ENCODE measurements at places on chromosomes 7 and 10. TPM values are rescaled to one million over a fixed set of nuclear protein-coding genes. Genes with fewer than 3 reads are reported as not detected.
A peak's percentile ranks its signal among the peaks of the same experiment; 100 is the strongest.

ABCB4 gene
- total RNA-seq, result not detected

DNA sequence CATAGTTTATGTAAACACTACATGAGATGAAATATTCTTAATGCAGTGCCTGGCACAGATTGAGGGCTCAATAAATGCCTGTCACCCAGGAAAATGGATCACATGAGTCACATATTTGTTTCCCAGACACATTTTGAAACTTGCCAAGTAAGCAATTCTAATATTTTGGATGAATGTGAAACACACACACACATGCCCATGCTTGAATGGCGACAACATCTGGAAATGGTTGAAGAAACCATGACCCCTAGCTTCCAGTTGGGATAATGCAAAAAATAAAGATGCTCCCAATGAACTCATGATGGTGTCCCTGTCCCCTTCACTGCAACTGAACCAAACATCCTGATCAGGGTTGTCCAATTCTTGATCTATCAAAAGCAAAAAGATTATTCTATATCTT is 797.3 kb downstream of the XPNPEP1 start:
- no peak for DNase-seq

DNA sequence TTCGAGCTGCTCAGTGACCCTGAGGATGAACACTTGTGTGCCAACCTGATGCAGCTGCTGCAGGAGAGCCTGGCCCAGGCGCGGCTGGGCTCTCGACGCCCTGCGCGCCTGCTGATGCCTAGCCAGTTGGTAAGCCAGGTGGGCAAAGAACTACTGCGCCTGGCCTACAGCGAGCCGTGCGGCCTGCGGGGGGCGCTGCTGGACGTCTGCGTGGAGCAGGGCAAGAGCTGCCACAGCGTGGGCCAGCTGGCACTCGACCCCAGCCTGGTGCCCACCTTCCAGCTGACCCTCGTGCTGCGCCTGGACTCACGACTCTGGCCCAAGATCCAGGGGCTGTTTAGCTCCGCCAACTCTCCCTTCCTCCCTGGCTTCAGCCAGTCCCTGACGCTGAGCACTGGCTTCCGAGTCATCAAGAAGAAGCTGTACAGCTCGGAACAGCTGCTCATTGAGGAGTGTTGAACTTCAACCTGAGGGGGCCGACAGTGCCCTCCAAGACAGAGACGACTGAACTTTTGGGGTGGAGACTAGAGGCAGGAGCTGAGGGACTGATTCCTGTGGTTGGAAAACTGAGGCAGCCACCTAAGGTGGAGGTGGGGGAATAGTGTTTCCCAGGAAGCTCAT is 1.1 kb downstream of the DDIT4 start:
- peak; percentile 78 for DNase-seq

DNA sequence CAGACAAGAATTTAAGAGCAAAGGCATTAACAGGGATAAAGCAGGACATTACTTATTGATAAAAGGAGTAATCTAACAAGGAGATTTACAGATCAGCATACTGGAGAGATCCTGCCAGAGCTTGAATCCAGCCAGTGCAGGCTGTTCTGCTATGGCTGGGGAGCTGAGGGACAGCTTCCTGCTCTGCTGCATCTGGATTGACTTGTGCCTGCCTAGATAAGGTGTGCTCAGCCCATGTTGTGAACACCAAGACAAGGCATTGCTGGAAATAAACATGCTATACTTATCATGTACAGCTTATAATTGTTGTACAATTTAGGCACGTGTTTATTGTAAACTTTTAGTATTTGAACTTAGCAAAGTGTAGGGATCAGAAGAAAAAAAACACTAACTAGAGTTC is 71.7 kb downstream of the HIF1AN start:
- no peak for DNase-seq

DNA sequence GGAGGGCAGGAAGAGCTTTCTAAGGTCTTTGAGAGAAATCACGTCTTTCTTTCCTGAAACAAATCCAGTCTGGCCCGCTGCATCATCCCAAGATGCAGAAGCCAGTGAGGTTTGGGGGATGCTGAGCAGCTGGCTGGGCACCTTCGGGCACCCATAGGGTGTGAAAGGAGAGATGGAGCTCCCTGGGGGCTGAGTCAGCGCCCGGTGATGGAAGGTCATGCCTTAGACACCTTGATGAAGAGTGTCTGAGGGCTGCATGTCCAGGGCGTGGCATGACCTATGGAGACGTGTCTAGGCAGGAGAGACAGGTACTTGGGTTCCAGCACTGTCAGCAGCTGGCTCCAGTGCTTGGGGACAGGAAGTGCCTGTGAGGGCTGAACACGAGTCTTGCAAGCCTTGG is 88.3 kb downstream of the GOLGA7B start:
- no peak for DNase-seq

- no peak for DNase-seq
Measured at GRCh38 chr7:18212758-18213157, 185.1 kb upstream of the PRPS1L1 start.

DNA sequence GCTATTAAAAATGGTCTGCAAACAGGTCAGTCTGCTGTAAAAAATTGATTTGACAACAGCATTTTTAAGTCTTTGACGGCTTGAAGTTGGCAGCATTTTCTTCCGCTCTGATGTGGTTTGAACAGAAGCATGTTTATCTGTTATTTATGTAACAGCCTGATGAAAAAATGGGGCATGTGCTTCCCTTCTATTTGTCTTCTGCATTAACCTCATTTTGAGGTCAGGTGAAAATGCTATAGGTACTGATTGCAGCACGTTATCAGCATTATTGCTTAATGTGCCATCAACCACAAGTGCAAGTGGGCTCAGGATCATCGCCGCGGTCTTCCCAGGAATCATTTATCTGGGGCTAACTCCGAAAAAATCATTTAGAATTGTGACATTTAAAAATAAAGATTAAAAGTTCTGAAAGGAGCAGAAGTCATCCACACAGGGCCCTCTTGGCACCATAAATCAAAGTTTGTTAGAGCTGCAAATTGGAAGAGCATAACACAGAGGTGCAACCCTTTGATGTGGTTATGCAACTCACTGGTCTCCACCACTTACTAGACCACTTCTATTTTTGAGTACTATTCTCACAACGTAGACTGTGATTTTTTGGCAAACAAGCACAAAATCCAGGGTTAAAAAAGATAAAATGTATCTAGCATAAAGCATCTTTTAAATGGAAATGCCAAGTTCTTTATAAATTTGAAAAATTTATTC is 307.7 kb downstream of the MDFIC start:
- DNase-seq, result no peak

MMRN2 gene
- not detected for total RNA-seq

DRGX gene
- total RNA-seq, result not detected

GRCh38 chr10:100934084-100934659 is 21.4 kb downstream of the SLF2 start:
- peak; percentile 21 for DNase-seq

OR13A1 gene
- 0.10 TPM for total RNA-seq

SPDYE5 gene
- total RNA-seq, result not detected

PDK4 gene
- total RNA-seq, result not detected

DNA sequence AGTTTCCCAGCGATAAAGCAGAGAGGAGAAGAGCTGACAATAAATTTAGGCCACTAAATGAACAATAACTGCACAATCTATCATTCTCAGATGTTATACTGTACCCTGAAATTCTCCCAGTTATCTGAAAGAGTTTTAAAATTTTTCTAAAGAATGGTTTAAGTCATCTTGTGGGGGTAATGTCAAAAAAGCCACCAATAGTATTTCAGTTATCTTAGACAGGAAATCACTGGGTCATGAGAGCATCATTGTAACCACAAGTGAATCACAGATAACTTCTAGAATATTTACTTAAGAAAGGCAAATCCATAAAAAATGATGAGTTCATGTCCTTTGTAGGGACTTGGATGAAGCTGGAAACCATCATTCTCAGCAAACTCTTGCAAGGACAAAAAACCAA is 147.1 kb downstream of the DNAJB9 start:
- no peak for DNase-seq

PILRA gene
- 2.7 TPM for total RNA-seq

XRCC2 gene
- total RNA-seq, result 13.5 TPM

- DNase-seq, result no peak
Measured at GRCh38 chr10:97131666-97132065, 54.1 kb downstream of the SLIT1 start.

GRCh38 chr10:97779975-97780374 is 8.2 kb upstream of the SFRP5 start:
- no peak for DNase-seq

INA gene
- total RNA-seq, result not detected

TEX47 gene
- not detected for total RNA-seq

DNA sequence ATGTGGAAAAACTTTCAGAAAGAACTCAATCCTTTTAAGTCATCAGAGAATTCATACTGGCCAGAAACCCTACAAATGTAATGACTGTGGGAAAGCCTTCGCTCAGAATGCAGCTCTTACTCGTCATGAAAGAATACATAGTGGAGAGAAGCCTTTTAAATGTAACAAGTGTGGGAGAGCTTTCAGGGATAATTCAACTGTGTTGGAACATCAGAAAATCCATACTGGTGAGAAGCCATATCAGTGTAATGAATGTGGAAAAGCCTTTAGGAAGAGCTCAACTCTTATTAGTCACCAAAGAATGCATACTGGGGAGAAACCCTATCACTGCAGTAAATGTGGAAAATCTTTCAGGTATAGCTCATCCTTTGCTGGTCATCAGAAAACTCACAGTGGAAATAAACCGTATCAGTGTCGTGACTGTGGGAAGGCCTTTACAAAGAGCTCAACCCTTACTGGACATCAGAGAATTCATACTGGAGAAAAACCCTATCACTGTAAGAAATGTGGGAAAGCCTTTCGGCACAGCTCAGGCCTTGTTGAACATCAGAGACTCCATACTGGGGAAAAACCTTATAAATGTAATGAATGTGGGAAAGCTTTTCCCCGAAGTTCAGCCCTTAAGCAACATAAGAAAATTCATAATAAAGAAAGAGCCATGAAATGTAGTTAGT is 10.6 kb downstream of the ZNF485 start:
- DNase-seq, result no peak

GRCh38 chr7:91683823-91684222 is 196.7 kb downstream of the MTERF1 start:
- no peak for DNase-seq

DNA sequence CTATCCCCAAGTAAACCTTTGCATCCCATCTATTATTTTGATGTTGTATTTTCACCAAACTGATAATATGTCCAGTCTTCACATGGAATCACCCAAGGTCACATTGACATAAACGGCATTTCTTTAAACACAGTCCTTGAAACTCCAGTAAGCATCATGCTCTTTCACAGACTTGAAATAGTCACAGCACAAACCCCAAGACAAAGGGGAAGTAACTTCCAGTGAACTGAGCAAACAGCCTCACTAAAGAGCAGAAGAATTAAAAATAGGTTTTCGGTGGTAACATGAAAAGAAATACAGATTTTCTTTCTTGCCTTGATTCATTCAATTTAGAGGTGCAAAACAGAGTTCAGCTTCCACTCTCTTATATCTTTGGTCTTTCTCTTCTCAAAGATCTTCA is 253.7 kb downstream of the SFMBT2 start:
- DNase-seq, result no peak

DNA sequence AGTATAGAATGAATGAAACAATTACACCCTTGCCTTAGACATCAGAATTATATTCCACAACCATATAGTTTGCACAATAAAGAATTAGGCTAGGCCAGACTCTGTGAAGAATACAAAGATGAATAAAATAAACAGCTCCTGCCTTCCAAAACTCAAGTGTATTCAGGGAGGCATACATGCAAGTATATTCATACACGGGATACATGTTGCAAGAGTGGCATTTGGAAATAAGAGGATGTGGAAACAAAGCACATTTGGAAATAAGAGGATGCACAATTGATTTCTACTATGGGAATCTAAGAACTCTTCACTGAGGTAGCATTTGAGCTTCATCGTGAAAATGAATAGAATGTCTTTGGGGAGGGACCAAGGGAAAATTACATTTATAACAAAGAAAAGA is 27.0 kb upstream of the TMEM26 start:
- no peak for DNase-seq

DNA sequence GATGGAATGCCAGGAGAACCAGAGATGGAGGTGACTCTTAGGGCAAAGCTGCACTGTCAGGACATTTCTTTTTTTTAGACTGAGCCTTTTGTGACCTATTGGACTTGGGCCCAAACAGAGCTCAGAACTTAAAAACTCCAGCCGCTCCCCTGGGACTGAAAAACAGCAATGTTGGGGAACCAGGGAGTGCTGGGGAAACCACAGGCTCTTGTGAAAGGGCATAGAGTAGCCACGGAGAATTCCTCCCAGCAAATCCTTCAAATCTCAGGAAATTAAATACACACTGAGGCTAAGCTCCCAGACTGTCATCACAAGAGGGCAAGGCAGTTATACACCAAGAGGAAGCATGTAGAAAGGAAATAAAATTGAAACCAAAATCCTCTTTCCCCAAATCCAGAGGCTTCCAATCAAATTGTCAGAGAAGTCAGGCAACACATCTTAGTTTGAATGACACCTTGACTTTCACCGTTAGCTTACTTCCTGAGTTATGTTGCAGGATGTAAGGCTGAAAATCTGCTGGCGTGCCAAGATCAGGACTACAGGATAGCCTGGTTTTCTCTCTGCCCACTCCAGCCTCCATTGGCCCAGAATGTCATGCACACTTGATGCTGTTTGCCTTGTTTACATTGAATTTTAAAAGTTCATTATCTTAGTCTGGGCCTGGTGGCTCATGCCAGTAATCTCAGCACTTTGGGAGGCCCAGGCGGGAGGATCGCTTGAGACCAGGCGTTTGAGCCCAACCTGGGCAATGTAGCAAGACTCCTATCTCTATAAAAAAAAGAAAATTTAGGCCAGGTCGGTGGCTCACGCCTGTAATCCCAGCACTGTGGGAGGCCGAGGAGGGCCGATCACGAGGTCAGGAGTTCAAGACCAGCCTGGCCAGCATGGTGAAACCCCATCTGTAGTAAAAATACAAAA is 2.6 kb upstream of the RFC2 start:
- no peak for DNase-seq

GRCh38 chr10:31959461-31960173 is 31.0 kb upstream of the ARHGAP12 start:
- DNase-seq, result no peak

DNA sequence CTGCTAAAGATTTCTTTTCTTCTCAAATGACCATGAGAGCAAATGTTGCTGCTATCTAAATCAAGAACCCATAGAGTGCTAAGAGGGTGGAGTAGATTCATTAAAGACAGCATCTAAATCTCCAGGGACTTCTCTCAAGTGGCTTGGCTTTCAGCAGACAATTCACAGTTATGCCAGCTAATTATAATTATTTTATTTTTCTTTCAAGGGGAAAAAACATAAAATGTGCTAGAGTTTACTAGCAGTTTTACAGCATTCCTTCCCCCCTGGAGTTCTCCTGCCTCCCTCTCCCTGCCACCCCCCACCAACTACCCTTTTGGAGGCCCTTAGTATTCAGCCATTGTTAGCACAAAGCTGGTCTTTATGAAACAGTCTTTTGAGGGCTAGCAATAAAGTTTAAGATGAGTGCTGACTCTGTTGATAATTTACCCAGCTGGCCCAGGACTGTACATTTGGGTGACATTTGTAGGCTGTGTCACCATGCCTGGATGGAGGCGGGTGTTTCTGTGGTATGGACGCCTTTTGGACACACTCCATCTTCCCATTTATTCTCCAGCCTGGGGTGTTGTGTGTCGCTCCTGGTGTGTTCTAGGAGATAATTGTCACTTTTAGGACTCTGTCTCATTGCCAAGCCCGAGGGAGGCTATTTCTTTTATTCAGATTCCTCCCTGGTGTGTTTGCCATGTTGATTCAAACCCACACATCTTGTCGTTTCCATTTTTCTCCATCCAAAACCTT is 160.2 kb downstream of the CREB5 start:
- DNase-seq, result no peak

- no peak for DNase-seq
Measured at GRCh38 chr7:17236171-17236570, 62.3 kb upstream of the AHR start.

SLC26A4 gene
- 1.3 TPM for total RNA-seq

GRCh38 chr7:17516771-17517170 is 218.3 kb downstream of the AHR start:
- DNase-seq, result no peak

Measured in activated CD4-positive, alpha-beta T cell treated with anti-CD3 and anti-CD28 coated beads, Interleukin-2, amount 10 ng/mL, durations not matched to agents 7 days and 5 days (primary cell).